ENCODE measurements at places on chromosomes 7 and 10. TPM values are rescaled to one million over a fixed set of nuclear protein-coding genes. Genes with fewer than 3 reads are reported as not detected.

COPS6 gene
- total RNA-seq: 164 TPM

SHH gene
- total RNA-seq: 0.50 TPM

EXOC4 gene
- 21.2 TPM for total RNA-seq

FAM20C gene
- 47.6 TPM for total RNA-seq

GNGT1 gene
- not detected for total RNA-seq

All from A549 treated with dexamethasone at 1 μM for 4 hours (cell line).